NCI-H1417 (cell line): ENCODE measurements at places on chromosomes 5 and 9.

DNA sequence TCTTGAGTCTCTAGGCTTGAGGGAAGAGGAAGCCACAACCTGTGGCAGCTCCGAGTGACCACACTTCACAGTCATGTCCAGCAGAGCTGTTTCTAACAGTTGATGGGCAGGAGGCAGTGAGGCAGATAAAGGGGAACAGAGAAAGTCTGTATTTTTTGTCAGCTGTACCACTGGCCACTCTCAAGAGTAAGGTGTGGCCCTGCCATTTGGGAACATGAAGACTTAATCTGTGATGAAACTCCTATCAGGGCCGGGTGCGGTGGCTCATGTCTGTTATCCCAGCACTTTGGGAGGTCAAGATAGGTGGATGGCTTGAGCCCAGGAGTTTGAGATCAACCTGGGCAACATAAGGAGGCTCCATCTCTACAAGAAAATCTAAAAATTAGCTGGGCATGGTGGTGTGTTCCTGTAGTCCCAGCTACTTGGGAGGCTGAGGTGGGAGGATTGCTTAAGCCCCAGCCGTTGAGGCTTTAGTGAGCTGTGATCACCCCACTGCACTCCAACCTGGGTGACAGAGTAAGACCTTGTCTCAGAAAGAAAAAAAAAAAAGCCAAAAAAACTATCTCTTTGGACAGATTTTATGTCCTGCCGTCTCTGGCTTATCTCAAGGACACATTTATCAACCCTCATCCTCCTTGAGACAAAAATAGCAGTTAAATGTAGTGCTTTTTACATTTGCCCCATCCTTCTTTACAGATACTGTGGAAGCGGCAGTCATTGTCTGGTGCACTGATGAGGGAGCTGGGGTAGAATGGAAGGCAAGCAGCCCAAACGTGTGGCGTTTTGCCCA lies 11.9 kb upstream of the COL15A1 start:
- no peak for DNase-seq

- DNase-seq, result no peak
Measured at GRCh38 chr9:132324425-132324824, 30.4 kb downstream of the SETX start.

GRCh38 chr5:135826221-135826525 lies 8.3 kb upstream of the SLC25A48 start:
- DNase-seq, result no peak

- no peak for DNase-seq
Measured at GRCh38 chr5:77852068-77852513, 76.0 kb upstream of the TBCA start.

DNA sequence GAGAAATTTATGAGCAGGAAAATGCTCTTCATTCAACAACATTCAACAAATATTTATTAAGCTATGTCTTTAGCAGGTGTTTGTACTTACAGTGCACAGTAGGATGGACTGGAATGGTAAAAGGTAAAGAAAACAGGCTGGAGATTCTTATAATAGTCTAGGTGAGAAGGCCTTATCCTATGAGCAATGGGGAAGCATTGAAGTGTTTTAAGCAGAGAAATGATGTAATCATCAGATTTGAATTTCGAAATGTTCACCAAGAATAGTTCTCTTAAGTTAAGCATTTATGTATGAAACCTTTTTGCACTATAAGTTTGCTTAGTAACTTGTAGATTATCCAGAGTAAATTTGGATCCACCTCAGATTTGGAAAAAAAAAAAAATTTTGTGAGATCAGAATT lies 209.3 kb downstream of the NR3C1 start:
- DNase-seq, result no peak

- DNase-seq, result no peak
Measured at GRCh38 chr5:180156141-180156540, 52.9 kb downstream of the RASGEF1C start.

- no peak for DNase-seq
Measured at GRCh38 chr5:31731710-31732301, 92.9 kb downstream of the PDZD2 start.

- no peak for DNase-seq
Measured at GRCh38 chr5:172953776-172954675, 5.2 kb upstream of the RPL26L1 start.

DNA sequence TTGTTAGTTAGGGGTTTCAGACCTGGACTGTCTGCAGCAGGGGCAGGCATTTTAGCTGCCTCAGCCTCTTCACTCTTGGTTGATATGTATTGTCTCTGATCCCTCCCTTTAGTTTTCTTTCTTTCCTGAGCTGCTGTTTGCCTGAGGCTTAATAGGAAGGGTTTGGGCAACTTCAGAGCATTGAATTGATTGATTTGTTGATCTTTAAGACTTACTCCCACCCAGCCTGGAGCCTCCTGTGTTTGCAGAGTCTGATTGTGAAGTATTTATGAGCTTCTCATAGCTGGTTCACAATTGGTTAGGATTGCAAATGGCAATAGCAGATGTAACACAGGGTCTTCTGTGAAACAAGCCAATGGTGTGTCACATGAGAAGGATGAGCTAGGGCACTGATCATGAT lies 671.8 kb upstream of the SEMA6A start:
- DNase-seq, result no peak

GRCh38 chr5:120767178-120767820 lies 303.2 kb downstream of the PRR16 start:
- no peak for DNase-seq

GRCh38 chr5:31161781-31162181 lies 31.7 kb upstream of the CDH6 start:
- DNase-seq, result no peak

- DNase-seq, result peak; percentile 8
Measured at GRCh38 chr5:77645158-77645994, 6.9 kb upstream of the OTP start.
